ENCODE measurements at places on chromosomes 1 and 21.

- DNase-seq: peak; percentile 19
Observed at GRCh38 chr1:14366091-14367018, 232.1 kb upstream of the KAZN start.

- peak; percentile 71 for DNase-seq
Observed at GRCh38 chr1:32817815-32818786, 648 bp downstream of the S100PBP start.

- DNase-seq: no peak
Observed at GRCh38 chr1:242602001-242602400, 77.5 kb upstream of the PLD5 start.

- no peak for DNase-seq
Observed at GRCh38 chr1:156887317-156887716, 6.2 kb upstream of the PEAR1 start.

DNA sequence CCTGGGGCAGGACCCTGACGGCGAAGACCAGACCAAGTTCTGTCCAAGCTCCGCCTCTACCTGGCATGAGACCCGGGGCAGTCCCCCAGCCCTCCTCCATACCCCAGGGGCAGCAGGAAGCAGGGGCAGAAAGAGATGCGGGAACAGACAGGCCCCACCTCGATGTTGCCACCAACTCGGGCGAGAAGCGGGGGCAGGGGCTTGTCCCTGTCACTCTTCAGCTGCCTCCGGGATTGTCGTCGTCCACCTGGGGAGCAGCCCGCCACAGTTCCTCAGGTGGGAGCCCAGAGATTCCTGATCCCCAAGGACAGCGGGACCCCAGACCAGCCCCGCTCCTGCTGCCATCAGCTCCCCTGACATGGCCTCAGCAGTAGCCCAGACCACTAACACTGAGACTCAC is 54.8 kb downstream of the CHD5 start:
- DNase-seq: no peak

GRCh38 chr1:64493831-64494230 is 23.9 kb downstream of the CACHD1 start:
- no peak for DNase-seq

- no peak for DNase-seq
Observed at GRCh38 chr21:24705201-24705600, 902.1 kb downstream of the MRPL39 start.

DNA sequence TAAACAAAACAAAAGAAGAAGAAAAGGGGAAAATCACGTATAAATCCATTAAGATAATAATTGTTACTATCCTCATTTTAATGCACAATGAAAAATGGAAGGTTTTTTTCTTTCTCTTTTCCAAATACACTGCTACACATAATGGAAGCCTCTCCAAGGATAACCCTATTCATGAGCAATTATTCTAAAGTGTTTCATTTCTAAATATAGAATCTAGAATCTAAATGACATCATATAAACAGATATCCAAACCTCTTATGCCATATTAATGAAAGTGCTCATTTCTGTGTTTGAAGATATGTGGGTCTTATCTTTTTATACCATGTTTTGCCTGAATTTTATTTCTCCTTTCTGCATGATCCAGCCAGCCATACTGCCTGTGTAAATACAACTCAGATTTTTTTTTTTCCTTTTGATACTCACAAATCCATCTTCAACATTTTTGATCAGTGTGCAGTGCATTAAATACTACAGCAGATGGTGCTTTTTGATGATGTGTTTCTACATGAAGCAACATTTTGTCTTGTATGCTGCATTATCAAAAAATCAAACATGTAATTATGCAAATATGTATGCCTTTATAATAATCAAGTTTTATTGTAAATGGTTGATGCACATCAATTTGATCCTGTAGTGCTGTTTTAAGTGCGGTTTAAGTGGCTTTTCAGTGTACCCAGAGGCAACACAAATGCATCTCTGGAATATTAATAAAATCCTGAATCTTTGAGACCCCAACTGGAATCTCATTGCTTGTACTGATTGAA is 625.6 kb upstream of the PTBP2 start:
- no peak for DNase-seq

- no peak for DNase-seq
Observed at GRCh38 chr1:227889047-227889862, 58.5 kb downstream of the WNT9A start.

DNA sequence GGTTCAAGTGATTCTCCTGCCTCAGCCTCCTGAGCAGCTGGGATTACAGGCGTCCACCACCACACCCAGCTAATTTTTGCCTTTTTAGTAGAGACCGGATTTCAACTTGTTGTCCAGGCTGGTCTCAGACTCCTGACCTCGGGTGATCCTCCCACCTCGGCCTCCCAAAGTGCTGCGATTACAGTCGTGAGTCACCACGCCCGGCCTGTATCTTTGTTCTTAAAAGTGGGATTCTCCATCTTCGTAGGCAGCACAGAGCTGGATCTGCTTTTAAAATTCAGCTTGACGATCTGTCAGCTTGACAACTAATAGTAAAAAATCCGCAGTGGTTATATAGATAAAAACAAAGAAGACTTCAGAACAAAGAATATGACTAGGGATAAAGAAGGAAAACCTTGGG is 2.8 kb upstream of the GNG4 start:
- DNase-seq: no peak

GRCh38 chr1:178506669-178507068 is 6.2 kb upstream of the TEX35 start:
- DNase-seq: no peak

DNA sequence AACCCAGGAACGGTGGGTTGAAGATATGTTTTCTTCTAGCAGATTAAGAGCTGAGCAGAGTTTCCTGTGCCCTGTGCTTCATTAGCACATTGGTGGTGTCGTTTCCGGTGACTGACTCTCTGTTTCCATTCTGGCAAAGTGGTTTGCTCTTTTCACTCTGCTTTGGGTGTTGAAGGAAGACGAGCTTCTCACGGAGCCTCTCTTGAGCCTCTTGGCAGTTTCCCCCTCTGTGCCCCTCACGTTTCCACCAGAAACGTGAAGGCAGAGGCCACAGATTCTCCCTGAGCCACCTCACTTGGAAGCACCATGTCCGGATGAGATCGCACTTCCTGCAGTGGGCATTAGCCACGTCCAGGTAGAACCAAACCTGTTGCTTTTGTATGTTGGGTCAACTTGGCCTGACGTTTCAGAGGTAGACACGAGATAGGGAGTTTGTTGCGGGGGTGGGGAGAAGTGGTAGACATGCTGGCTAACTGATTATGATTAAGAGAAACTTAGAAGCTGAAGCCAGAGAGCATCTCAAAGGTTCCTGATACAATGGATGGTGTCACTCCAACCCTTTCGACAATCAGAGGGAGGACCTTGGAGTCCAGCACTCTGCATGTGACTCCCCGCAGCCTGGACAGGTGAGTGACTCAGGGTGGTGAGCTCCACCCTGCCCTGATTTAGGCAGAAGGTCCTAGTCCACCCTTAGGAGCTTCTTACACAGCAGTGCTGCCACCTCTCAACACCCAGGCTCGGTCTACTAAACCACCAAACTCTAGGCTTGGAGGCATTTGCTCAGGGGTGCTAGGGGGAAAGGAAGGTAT is at the start of gene LAX1:
TSS of gene LAX1 (plus strand) at position 155 of the 809 bp plus-strand sequence. CDS start at position 538, 383 bp downstream.
- no peak for DNase-seq

DNA sequence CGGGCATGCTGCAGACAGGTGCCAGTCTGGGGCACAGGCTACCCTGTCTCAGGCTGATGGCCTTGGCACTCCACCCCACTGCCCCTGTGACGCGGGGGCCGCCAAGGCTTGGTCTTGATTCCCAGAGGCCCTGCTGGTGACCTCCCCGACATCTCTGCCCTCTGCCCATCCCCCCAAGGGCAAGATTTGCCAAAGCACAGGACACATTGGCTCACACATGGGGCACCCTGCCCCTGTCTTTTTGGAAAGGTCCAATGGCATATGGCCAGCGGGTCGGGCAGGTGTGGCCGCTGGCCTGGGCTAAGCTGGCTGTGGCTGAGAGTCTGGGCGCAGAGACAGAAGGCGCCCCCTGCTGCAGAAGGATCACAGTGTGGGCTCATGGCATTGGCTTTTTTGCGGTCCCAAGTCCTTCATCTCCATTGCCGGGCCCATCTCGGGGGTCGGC is 4.6 kb downstream of the MIB2 start:
- no peak for DNase-seq

Data from C1 segment of cervical spinal cord (tissue), 14 donors.